ENCODE measurements at places on chromosomes 16 and 17.

DNA sequence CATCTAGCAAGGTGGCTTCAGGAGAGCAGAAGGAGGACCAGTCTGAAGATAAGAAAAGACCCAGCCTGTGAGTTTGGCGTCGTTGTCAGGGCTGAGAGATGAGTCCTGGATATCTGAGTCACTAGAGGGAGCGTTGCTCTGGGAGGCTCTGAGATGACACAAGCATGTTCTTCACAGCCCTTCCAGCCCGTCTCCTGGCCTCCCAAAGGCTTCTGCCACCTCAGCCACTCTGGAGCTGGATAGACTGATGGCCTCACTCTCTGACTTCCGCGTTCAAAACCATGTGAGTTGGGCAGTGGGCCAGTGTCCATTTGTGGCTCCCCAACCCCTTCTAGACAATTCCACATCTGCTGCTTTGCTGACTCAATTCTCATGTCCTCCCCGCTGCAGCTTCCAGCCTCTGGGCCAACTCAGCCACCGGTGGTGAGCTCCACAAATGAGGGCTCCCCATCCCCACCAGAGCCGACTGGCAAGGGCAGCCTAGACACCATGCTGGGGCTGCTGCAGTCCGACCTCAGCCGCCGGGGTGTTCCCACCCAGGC is 2.3 kb downstream of the TGFB1I1 start:
- ATAC-seq: no peak

DNA sequence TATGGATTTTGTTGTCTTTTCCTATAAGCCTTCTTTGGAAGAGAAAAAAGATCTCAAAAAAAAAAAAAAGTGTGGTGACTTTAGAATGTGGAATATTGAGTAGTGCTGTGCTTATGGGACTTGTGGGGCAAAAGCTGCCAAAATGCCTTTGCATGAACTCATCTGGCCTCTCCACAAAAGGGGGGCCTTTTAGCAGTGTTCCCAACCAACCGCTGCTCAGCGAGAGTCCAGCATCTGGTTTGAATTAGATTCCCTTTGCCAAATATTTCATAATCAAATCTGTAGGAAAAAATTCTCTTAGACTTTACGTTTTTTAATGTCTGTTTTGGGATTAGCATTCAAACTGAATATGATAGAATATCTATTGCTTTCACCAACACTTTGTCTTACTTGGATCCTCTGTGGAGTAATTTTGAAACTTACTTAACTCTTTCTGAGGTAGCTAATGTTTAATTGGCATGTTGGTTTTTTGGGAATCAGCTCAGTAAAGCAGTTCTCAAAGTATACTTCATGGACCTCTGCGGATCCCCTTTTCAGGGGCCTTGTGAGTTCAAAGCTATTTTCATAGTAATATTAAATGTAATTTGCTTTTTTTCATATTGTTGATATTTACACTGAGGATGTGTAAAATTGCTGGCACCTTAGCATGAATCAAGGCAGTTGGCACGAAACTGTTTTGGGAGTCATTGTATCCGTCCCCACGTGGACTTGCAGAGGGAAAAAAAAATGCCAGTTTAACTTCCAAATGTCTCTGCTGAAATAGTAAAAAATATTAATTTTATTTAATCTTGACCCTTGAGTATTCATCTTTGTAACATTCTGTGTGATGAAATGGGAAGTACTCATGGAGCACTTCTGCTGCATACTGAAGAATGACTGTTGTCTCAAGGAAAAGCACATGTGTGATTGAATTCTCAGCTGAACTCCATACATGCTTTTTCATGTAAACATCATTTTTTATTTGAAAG is 34.7 kb upstream of the VPS4A start:
- peak; percentile 99 for ATAC-seq

DNA sequence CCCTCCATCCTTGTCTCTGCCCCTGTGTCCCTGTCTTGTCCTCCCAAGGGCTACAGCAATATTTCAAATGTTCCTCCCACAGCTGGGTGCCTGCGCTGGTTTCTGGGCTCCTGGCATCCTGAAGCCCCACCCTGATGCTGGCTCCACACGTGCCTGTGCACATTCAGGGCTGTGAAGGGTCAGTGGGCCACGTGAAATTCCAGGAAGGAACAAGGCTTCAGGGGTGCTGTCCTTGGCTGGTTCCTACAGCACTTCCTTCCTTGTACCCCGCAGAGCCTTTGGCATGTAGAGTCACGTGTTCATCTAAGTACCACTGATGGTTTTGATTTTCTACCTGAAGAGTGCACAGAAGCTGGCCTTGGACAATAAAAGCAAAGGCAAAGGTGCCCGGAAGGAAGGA is 57.7 kb upstream of the NLK start:
- no peak for ATAC-seq

DNA sequence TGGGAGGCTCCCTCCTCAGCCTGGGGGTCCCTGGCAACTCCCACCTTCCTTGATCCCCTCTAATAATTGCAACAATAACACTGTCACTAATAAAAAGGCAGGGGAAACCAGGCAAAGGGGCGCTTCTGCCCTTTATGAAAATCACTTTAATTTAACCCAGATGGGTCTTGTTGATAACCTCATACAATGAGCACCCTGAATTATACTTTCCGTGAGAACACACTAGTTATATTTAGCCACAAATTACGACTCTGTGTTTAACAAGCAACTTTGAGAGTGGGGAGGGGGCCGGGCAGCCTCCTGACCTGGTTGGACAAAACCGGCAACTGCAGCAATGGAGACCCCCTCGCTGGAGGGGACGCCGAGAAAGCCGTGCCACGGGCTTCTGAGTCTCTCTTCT is 5.7 kb upstream of the BAHCC1 start:
- no peak for ATAC-seq

- no peak for ATAC-seq
Observed at GRCh38 chr17:82127704-82128103, 29.7 kb upstream of the FASN start.

GRCh38 chr17:80113033-80113484 is 11.7 kb downstream of the GAA start:
- no peak for ATAC-seq

- ATAC-seq: no peak
Observed at GRCh38 chr17:79252886-79253285, 178.3 kb downstream of the ENGASE start.

- ATAC-seq: peak; percentile 82
Observed at GRCh38 chr17:70184770-70185169, 15.4 kb downstream of the KCNJ2 start.

DNA sequence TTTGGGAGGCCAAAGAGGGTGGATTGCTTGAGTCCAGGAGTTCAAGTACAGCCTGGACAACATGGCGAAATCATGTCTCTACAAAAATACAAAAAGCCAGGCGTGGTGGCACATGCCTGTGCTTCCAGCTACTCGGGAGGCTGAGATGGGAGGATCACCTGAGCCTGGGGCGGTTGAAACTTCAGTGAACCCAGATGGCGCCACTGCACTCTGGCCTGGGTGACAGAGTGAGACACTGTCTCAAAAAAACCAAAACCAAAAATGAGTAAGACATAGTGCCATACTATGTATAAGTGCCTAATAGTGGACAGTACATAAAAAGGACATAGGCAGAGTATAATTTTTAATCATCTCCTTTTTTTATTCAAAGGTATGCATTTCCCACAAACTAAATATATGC is 4.0 kb downstream of the CTC1 start:
- no peak for ATAC-seq

DNA sequence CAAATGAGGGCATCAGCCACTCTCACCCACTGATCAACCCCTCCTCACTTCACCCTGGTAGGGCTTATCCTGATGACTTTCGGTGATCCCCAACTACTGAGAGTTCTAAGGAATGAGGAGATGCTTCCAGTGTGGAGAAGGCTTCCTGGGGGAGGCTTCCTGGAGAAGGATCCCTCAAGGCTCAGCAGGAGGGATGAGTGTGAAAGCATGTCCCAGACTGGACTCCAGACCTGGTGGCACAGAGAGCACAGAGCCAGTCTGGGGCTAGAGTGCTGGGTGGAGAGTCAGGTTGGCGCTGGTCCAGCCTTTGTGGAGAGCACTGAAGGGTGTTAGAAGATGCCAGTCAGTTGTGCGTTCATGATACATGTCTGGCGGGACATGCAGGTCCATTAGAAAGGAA is 53.7 kb downstream of the PLD6 start:
- ATAC-seq: peak; percentile 20

DNA sequence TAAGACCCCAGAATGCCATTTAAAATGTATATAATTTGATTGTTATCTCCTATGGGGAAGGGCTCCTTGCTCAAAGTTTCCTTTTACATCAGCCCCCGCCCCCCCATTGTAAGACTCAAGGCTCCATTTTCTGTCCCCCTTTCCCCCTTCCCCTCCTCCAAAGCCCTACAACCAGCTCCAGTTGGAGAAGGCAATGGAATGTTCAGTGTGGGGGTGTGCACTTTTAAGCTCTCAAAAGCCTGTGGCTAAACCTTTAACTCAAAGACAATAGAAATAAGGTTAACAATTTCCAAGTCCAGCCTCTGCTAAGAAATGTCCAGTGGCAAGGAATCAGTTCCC is 114.7 kb downstream of the NOG start:
- ATAC-seq: peak; percentile 63

DNA sequence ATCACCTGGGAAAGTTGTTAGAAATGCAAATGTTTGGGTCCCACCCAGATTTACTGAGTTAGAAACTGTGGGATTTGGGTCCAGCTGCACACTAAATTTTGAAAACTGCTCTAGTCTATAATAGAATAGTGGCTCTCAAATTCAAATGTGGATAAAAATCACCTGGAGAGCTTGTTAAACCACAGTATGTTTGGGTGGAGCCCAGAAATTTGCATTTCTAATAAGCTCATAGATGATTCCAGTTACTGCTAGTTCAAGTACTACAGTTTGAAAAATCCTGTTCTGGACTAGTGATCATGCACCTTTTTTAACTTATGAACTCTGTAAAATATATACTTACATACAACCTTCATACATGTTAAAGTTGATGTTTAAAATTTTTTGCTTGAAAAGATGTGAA is 27.8 kb downstream of the RABEP1 start:
- ATAC-seq: no peak

- no peak for ATAC-seq
Observed at GRCh38 chr16:87274794-87275193, 42.4 kb downstream of the C16orf95 start.

DNA sequence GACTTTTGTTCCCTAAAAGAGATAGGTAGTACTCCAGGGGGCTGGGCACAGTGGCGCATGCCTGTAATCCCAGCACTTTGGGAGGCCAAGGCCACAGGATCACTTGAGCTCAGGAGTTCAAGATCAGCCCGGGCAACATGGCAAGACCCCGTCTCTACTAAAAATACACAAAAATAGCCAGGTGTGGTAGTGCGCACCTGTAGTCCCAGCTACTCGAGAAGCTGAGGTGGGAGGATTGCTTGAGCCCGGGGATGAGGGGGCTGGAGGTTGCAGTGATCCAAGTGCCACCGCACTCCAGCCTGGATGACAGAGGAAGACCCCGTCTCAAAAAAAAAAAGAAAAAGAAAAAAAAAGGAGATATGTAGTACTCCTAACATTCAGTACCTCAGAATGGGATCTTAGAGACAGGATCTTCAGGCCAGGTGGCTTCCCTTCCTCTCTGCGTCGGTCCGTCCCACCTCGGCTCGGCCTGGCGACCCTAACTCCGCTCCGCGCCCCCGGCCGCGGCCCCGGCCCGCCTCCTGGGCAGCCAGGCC is 89.6 kb downstream of the CDC27 start:
- no peak for ATAC-seq

DNA sequence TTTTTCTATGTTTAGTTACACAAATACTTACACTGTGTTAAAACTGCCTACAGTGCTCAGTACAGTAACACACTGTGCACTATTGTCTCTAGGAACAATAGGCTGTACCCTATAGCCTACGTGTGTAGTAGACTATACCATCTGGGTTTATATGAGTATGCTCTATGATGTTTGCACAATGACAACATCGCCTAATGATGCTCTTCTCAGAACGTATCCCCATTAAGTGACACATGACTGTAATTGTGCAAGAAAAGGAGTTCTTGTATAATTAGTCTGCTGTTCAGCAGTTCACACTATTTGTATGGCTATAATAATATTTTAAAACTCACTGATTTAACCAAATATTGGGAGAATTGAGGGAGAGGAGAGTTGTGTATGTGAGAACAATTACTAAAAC is 173.7 kb downstream of the TRIM37 start:
- no peak for ATAC-seq

GRCh38 chr16:11159282-11159681 is 96.7 kb downstream of the SOCS1 start:
- ATAC-seq: no peak

Data from SK-N-SH treated with all-trans-retinoic acid at 6 μM for 48 hours (cell line).